ENCODE measurements at places on chromosomes 4 and X. TPM values are rescaled to one million over a fixed set of nuclear protein-coding genes. Genes with fewer than 3 reads are reported as not detected.

- H3K36me3 ChIP-seq = no peaks in the 10 kb centered on the region
- H3K27ac ChIP-seq = peak overlapping the region; percentile 41
These were observed 177.1 kb downstream of the CBR4 start for GRCh38 chr4:168832763-168833575.

DNA sequence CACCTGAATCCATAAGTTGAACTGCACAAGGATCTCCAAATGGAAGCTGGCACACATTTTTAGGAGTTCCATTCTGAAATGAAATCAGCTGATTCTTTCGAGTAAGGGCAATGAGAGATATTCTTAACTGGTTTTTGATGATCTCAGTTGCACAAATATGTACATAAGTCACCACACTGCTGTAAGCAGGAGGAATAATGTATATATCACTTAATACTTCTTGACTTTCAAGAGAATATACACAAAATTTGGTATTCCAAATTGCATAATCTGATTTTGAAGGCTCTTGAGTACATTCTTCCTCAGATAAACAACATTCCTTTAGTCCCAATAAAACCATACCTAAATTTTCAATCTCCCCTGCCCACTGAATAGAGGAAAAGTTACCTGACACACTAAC, 8.2 kb downstream of the FANCB start:
- no peak for DNase-seq
- H3K36me3 ChIP-seq = no peaks in the 10 kb centered on the region
- no peaks in the 10 kb centered on the region for H3K27me3 ChIP-seq
- no peaks in the 10 kb centered on the region for H3K4me1 ChIP-seq
- no peak overlapping the region for H3K4me3 ChIP-seq
- H3K27ac ChIP-seq = no peak overlapping the region

GRCh38 chr4:44869222-44869882, 143.0 kb upstream of the GNPDA2 start:
- no peak for DNase-seq
- no peaks in the 10 kb centered on the region for H3K4me1 ChIP-seq
- no peaks in the 10 kb centered on the region for H3K36me3 ChIP-seq
- no peak overlapping the region for H3K4me3 ChIP-seq
- no peak overlapping the region for H3K27ac ChIP-seq

The FAM9B gene
- total RNA-seq = 0.05 TPM

The RP2 gene
- total RNA-seq = 7.9 TPM
